ENCODE measurements at places on chromosomes 12 and 14.
A peak's percentile ranks its signal among the peaks of the same experiment; 100 is the strongest.

GRCh38 chr14:36443374-36443773, 76.7 kb downstream of the NKX2-1 start:
- DNase-seq, result no peak

- no peak for DNase-seq
These were observed 20.9 kb upstream of the KIF26A start for GRCh38 chr14:104117341-104118005.

GRCh38 chr14:41900644-41901043, 294.0 kb downstream of the LRFN5 start:
- DNase-seq, result no peak

- DNase-seq, result no peak
These were observed 6.6 kb upstream of the ABCD2 start for GRCh38 chr12:39626033-39626814.

- no peak for DNase-seq
These were observed 298.1 kb upstream of the CLEC14A start for GRCh38 chr14:38554026-38554425.

- no peak for DNase-seq
These were observed 200.7 kb upstream of the BCL2L14 start for GRCh38 chr12:11870041-11870451.

DNA sequence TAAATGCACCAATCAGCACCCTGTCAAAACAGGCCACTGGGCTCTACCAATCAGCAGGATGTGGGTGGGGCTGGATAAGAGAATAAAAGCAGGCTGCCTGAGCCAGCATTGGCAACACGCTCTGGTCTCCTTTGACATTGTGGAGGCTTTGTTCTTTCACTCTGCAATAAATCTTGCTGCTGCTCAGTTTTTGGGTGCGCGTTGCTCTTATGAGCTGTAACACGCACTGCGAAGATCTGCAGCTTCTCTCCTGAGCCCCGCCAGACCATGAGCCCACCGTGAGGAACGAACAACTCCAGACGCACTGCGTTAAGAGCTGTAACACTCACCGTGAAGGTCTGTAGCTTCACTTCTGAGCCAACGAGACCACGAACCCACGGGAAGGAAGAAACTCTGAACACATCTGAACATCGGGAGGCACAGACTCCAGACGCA, 8.4 kb upstream of the PIANP start:
- peak; percentile 38 for DNase-seq

GRCh38 chr12:6199531-6200255, 507 bp upstream of the CD9 start:
- no peak for DNase-seq

- DNase-seq, result no peak
These were observed 524.2 kb downstream of the TMTC2 start for GRCh38 chr12:83210933-83211332.

DNA sequence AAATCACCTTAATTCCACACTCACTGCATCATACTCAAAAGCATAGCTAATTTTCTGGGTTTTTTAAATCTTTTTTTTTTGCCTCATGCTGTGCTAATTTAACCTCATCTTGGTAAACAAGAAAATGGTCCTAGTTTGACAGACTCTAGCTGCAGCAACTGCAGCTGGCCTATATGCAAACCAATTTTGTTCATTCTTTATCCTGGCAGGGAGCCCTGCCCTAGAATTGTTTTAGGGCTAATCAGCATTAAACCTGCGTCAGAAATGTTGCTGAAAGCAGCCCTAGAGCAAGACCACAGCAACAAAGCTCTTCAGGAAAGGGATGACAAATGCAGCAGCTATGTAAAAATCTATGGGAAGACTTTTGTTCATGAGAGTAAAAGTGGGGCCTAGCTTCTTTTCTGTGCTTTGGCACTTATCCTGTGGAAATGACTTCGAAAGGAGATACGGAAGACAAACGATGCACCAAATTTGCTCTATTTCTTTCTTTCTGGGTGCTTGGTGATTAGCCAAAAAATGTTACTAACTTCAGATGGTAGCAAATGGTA, 72.2 kb downstream of the DENND5B start:
- no peak for DNase-seq

DNA sequence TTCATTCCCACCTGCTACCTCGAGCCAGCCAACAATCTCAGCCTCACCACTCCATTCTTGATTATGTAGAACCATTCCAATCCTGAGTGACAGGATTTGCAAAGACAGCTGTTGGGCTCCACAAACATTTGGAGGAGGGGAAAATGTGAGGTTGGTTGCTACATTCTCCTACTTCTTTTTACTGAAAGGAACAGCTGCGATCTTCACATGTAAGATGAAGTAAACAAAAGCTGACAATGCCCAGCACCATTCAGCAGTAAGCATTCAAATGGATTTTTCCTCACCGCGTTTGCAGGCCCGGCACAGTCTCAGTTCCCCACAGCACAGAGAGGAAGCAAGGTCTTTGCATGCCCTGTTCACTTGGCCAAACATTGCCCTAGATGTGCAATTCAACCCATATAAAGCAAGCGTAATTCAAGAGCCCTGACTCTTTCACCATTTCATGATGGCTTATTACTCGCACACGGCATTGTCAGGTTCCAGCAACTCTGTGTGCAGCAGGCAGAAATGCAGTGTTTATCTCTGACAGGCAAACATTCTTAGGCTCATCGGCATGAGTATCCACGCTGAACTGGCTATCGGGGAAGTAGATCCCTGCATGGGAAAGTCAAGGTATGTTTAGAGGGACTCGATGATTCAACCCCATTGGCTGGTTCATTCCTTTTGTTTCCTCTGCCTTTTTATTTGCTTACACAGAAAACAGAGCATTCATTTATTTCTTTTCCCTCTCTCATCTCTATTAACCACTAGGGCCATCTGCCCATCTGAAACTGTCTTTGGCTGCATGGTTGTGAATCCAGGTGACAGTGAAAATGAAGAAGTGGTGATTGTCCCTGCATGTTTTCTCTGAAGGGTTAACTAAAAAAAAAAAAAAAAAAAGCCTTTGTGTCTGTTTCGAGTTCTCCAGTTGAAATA, 236.1 kb upstream of the PLEKHG7 start:
- no peak for DNase-seq

DNA sequence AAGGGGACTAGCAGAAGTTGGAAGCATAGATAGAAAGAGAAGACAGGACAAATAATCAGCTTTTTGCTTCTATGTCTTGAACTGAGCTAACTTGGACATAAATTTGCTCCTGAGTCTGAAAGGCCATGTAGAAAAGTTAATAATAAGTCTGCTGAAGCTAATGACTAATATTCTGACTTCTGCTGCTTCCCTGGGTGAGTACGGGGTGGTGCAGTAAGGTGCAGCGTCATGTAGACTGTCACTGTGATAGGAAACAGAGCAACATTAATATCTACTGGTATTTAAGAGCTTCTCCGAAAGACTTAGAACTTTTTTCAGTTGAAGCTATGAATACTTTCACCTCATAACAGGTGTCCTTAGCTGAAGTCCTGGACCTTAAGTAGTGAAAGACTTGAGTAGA, 34.1 kb upstream of the CPM start:
- DNase-seq, result no peak

- DNase-seq, result no peak
These were observed 248.3 kb downstream of the PHLDA1 start for GRCh38 chr12:75783093-75783877.

DNA sequence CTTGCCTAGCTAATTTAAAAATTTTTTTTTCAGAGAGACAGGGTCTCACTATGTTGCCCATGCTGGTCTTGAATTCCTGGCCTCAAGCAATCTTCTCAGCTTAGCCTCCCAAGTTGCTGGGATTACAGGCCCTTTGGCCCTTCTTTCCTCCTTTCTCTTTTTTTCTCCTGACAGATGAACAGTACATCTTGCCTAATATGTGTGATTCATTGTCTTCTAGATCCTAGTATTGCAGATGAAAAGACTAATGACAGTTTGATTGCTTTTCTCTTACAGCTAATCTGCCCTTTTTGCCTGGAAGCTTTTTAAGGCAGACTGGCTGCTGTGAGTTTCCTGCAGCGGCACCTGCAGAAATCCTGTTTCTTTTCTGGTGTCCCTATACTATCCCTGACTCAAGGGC, 12.0 kb downstream of the DEPDC4 start:
- no peak for DNase-seq

GRCh38 chr12:59372956-59373355, 222.9 kb upstream of the SLC16A7 start:
- DNase-seq, result no peak

DNA sequence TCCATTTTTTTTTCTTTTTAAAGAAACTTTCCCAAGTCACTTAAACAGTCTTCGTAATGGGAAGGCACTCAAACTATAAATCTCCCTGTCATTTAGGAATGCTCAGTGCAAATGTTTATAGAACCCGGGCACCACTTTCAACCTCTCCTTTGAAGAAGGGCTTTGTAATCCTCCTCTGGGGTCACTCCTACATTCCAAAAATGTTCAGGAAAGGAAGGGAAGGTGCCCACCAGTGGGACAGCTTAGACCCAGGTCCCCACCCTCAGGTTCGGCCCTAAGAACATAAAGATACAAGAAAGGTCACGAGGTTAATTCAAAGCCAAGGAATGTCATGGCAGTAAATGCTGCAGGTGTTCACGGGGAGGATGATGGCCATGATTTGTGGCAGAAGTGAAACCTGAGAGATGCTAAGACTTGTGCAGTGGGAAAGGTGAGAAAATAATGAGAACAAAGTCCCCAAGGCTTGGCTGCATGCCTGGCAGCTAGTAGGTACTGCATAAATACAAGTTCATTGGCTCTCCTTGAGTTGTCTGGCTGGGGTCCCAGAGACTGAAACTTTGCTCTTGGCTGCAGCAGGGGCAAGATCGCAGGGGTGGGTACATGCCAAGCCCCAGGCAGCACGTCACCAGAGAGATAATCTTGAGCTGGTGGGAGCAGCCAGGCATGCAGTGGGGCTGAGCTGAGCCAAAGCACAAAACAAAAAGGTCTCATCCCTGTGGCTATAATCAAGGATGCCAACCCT, 21.1 kb downstream of the KRT18 start:
- DNase-seq, result no peak

DNA sequence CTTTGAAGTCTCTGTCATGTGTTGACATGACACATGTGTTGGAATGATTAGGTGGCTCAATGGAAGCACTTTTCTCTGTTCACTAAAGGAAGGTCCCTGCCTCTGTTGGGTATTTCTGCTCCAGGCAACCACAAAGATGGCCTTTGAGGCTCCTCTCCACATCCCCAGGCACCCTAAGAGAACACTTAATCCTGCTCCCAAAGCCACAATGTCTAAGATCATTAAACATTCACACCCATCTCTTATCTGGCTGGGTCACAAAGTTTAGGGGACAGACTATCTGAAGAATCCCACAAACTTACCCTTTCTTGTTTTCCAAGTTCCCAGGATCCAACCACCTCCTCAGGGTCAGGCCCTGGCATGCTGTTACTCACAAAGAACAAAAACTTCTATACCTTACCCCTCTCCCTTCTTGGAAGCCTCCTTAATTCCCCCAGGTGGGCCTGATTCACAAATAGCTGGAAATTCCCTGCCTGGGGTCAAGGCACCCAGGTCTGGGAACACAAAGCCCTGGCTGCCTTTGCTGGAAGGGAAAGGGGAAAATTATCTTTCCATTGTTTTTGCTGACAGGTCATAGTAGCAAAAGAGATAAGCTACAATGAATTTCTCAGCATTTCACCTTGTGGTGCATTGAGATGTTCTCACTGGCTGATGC, 333.7 kb downstream of the PCNX1 start:
- no peak for DNase-seq

GRCh38 chr14:69876848-69877306, 2.3 kb upstream of the SMOC1 start:
- no peak for DNase-seq

GRCh38 chr12:21526053-21526452, at the start of gene SPX:
SPX (plus strand) TSS chr12:21526296; CDS start chr12:21526473, 177 bp downstream.
- DNase-seq, result no peak

- no peak for DNase-seq
These were observed 4.2 kb downstream of the VASH1 start for GRCh38 chr14:76765461-76765931.

GRCh38 chr14:44151130-44151820, 355.8 kb downstream of the FSCB start:
- DNase-seq, result no peak

- DNase-seq, result no peak
These were observed 200.0 kb downstream of the ADAMTS20 start for GRCh38 chr12:43352001-43352400.

- DNase-seq, result no peak
These were observed 30.8 kb downstream of the LEMD3 start for GRCh38 chr12:65200007-65200665.

- DNase-seq, result no peak
These were observed 242.2 kb downstream of the SPTSSA start for GRCh38 chr14:34219661-34220377.

GRCh38 chr12:70267550-70267949, 24.3 kb downstream of the CNOT2 start:
- DNase-seq, result no peak

DNA sequence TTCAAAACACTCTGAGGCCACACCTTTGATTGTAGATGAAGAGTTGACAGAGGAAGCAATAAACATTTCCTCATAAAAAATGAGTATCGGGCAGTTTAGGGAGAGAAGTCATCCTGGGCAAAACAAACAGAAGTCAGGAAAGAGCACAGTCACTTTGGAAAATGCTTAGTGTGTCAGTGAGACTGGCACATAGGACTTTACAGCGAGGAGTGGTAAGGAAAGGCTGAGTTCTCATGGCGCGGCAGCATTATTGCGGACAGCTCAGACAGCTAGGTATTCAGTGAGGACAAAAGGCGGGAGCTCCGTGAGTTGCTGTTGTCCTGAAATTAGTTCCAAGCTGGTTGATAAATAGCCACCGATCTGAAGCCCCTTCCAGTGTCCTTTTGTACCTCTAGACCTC, 229.9 kb downstream of the SNAPC1 start:
- DNase-seq, result no peak

DNA sequence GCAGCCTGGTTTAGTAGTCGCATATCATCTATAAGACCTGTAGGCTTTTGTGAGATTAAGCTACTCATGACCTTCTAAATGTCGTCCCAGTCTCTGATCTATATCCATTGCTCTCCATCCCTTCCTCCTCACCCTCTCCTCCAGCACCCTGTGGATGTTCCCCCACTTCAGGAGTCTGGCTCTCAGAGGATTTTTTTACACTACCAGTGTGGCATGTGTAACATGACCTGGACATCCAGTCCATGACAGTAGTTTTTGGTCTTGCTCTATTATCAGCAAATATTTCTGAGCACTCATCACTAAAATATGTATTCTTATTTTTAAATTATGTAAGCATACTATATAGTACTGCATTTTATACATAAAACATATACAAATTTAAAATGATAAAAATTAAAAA, 142.1 kb downstream of the DYRK2 start:
- DNase-seq, result no peak

DNA sequence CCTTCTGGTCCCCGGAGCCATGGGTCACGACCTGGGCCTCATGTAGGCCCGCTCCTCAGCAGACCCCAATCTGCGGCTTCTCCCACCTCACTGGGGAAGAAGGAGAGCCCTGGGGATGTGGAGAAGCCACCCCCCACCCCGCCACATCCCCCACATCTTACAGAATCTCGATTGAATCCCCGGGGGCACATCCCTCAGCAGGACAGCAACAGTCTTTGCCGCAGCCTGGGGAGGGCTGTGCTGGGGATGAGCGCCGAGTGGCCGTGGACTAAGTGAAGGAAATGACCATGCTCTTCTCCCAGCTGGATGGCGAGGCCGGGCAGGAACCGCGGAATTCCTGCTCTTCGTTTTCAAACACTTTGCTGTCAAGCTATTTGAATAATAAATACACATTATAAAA, 169.0 kb upstream of the RTL1 start:
- no peak for DNase-seq
